Naive B cell (primary cell): ENCODE measurements at places on chromosomes 16 and 17.

DNA sequence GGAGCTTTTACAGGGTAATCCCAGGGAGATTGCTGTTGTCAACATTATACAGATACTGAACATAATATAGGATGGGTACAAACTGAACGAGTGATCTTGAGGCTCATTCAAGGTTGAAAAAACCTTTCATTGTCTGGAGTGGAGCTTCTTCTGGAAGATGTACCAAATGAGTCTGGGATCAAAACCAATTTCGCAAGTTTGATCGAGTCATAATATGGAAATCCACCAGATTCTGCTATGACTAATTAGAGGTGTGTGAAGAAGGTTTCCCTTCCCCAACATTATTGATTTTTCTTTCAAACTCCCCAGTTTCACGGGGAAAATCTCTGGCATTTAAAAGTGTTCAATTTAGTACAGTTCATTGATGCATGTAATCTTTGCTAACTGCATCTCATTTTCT is 324.1 kb downstream of the ZFHX3 start:
- DNase-seq, result no peak

GRCh38 chr16:85353839-85354685 is 241.8 kb upstream of the CIBAR2 start:
- no peak for DNase-seq

DNA sequence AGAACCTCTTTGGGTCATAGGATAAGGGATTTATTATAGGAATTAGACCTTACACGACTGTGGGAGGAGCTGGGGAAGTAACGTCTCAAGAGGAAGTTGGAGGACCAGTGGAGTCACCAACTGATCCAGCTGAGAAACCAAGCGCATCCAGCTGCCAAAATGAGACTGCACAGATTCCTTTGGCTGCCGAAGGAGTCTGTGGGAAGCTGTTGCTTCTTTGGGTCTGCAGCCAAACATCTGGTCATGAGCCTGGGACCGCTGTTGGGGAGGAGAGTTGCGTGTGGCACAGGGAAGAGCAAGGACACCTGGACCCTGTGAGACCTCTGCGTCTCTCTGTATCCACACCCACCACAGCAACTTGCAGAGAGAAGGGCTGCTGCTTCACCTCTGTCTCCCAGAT is 2.4 kb upstream of the NACA2 start:
- no peak for DNase-seq

DNA sequence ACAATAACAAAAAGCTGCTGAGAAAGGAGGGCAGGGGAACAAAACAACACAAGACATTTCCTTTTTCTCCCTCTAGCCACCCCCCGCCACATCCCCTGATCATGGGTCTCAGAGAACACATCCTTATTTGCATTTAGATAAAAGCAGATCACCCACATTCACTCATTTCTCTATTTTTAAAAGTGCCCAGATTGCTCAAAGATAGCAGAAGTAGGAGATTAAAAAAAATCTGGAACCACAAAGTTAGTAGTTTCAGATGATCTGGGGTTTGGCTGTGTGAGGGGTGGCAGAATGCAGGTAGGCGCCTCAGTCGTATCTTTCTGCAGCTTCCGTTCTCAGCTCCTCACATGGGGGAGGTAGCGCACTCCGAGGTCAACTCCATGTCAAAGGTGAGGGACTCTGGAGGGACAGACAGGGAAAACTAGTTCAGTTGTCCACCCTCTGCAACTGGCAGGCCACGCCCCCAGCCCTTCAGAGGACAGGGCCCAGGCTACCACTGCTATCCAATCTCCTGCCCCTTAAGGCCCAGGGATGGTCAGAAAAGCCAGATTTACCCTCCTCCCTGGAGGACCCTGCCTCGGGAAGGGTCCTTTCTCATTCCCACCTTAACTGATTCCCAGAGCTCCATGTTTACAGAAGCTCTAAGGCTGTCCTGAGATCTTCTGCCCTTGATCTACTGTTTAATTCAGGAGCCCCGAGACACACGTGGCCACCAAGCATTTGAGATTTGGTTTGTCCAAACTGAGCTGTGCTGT is 27.3 kb downstream of the STAT5A start:
- DNase-seq, result peak; percentile 85

GRCh38 chr16:81061307-81061640 is 15.8 kb downstream of the C16orf46 start:
- DNase-seq, result no peak

DNA sequence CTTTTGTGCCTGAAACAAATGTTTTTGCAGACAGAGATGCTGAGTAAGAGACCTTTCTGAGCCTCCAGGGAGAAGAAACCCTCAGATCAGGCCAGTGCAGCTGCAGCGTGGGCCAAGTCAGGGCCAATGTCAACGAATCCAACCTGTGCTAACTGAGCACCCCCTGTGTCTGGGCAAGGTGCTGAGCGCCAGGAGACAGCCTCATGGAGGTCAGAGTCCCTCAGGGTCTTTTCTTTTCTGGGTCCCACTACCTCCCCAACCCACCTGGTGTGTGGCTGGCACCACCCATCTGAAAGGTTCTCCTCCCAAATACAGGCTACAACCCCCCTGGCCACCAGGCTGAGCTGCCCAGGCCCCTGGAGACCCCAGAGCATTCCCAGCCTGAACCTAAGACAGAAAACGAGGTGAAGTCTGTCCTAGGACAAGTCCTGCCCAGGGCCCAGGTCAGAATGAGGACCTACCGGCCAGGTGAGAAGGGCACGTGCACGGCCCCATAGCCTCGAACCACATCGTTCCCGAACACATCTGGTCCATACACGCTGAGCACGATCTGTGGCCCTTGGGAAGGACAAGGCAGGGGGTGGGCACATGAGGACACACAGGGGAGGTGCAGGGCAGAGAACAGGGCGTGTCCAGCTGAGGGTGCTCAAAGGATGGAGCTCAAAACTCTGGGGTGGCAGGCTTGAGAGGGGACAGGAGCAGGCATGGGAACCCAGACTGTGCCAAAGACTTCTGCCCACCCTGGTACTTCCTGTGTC is 15.0 kb downstream of the B9D1 start:
- no peak for DNase-seq

GRCh38 chr17:74296548-74296936 is 22.5 kb downstream of the DNAI2 start:
- no peak for DNase-seq

DNA sequence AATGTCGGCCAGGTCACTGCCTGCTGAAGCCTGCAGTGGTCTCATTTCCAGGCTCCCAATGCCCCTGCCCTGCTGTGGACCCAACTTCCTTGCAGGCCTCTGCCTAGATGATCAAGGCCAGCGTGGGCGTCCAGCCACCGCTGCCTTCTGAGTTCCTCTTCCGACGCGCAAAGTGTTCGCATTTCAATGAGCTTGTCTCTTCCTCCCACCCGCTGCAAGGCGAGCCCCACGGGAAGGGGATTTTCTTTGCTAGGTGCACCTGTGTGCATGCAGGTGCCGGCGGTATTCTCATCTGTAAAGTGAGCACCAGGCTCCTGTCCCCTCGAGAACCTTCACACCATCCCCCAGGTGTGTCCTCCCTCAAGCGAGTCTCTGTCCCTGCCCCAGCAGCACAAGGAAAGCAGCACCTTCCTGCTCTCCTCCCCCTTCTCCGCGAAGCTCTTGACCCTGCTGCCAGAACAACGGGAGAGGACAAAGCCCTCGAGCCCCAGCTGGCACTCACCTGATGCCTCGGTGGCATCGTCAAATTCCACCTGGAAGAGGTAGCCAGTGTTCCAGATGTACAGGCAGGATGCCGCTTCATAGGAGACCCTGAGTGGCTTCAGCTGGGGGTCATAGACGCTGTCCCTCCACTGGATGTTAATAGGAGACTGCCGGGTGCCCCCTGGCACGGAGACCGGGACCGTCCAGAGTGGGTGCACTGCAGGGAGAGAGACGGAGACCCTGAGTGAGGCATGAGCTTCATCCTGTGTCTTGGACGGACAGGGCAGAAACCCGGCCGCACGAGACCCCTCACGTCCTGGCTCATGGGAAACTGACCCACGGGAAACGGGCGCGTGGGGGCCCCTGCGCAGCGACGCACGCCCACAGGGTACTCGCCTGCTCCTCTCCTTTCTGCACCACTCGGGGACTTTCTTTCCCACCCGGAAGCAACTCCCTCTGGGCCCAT is 9.8 kb downstream of the CA5A start:
- peak; percentile 82 for DNase-seq

DNA sequence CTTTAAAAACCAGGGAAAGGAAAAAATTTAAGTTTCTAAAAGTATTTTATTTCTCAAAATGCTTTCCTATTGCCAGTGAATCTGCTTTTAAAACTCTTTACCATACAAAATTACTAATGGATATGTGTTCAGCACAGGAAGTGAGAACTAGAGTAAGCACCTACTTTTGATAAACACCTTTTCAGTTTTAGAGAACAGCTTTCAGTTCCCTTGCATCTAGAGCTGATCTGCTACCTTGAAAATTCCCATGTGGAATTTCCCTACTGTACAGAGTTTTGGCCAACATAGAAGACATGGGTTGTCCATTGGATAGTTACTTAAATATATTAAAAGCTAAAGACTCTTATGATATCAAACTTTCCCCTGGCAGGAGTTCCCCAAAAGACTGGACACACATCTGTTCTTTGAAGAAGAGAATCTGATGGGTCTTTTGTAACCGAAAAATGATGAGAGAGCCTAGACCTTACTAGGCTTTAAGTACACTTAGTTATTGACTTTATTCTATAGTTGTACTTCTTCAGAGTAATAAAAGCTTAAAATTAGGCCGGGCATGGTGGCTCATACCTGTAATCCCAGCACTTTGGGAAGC is 112.1 kb upstream of the CNTNAP4 start:
- DNase-seq, result no peak

- peak; percentile 39 for DNase-seq
Observed at GRCh38 chr16:57003439-57004386, 14.4 kb downstream of the NLRC5 start.

DNA sequence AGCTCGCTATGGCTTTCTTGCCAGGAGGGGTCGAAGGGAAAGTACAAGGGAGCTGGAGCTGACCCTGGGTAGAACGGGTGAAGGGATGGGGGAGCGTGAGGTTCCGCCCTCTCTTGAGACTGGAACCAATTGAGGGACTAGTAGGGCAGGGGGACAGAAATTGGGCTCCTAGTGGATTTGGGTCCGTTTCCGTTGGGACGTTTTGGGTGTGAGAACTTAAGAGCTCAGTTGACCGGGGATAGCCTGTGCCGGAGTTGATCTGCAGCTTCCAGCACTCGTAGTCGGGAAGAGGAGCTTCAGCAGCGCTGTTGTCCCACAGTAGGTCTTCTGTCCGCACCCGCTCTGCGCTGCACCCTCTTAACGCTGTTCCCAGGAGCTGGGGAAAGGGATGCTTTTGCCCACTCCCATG is 481 bp downstream of the CNTROB start:
- no peak for DNase-seq

DNA sequence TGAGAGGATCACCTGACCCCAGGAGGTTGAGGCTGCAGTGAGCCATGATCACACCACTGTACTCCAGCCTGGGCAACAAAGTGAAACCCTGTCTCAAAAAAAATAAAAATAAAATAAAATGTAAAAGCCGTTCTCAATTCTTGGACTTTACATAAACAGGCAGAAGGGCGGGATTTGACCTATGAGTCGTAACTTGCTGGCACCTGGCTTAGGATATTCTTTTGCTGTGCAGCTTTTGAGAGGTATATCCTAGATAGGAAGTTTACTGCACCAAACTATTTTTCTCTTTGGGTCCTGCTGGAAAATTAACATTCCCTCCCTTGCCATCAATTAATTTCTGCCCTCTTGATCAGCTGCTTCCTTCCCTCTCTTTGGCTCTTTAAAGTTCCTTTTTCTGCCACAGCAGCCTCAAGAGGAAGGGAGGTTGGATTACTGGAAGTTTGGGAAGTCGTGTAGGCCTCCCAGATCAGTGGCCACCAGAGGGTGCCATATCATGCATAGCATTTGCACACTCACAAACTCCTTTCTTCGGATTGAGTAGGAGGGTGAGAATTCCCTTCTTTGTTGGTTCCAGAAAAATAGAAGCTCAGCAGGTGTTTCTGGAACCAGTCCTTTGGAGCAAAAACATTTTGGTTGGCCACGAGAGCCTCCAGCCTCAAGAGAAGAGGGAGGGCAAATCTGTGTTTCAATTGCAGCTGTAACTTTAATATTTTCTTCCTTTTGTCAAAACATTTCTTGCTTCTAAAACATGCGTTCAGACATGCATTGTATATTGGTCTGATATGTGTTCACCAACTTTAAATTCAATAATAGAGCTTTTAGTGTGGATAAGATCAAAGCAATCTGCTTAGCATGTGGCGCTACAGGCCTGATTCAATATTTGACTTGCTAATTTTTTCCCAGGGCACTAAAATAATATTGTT is 147.3 kb downstream of the CCDC182 start:
- no peak for DNase-seq

- no peak for DNase-seq
Observed at GRCh38 chr17:81422776-81423697, 27.8 kb downstream of the BAHCC1 start.

- DNase-seq, result no peak
Observed at GRCh38 chr16:48352648-48353390, 32.4 kb downstream of the SIAH1 start.

DNA sequence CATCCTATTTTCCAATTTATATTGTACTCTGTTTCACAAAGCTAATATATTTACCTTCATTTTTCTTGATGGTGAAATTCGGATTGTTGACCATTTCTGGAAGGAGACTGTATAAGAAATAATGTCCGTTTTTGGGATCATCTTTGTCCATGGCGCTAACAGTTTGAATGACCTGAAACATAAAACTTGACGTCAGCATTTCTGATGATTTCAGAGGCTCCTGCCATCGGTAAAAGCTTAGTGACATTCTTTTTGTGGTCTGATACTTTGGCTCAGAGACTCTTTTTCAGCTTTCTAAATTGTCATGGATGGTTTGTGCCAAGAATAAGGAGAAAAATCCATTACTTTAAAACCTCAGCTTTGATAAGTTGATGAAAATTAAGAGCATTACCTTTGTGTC is 322.5 kb downstream of the CDH8 start:
- no peak for DNase-seq

GRCh38 chr16:85986931-85987749 is 88.2 kb downstream of the IRF8 start:
- no peak for DNase-seq

GRCh38 chr16:49622084-49622390 is 233.9 kb downstream of the ZNF423 start:
- no peak for DNase-seq

- DNase-seq, result no peak
Observed at GRCh38 chr16:75257886-75258806, 6.7 kb upstream of the BCAR1 start.

GRCh38 chr17:17387498-17388362 is 84.6 kb downstream of the NT5M start:
- DNase-seq, result no peak

GRCh38 chr17:3754458-3755334 is 31.0 kb downstream of the HASPIN start:
- DNase-seq, result peak; percentile 72

- DNase-seq, result no peak
Observed at GRCh38 chr16:50756473-50756872, 14.6 kb downstream of the CYLD start.

- DNase-seq, result no peak
Observed at GRCh38 chr16:2857451-2858244, at the start of gene PRSS22. Gene PRSS22, minus strand, starts transcription at chr16:2858170. Its CDS starts 66 bp downstream, at chr16:2858104.

- no peak for DNase-seq
Observed at GRCh38 chr16:5841974-5842373, 744.4 kb upstream of the EEF2KMT start.

GRCh38 chr16:79918916-79919315 is 318.4 kb upstream of the MAF start:
- no peak for DNase-seq
